ENCODE measurements at places on chromosomes 7 and 10.

- DNase-seq, result no peak
These were observed 40.5 kb downstream of the NRBF2 start for GRCh38 chr10:63173468-63174232.

DNA sequence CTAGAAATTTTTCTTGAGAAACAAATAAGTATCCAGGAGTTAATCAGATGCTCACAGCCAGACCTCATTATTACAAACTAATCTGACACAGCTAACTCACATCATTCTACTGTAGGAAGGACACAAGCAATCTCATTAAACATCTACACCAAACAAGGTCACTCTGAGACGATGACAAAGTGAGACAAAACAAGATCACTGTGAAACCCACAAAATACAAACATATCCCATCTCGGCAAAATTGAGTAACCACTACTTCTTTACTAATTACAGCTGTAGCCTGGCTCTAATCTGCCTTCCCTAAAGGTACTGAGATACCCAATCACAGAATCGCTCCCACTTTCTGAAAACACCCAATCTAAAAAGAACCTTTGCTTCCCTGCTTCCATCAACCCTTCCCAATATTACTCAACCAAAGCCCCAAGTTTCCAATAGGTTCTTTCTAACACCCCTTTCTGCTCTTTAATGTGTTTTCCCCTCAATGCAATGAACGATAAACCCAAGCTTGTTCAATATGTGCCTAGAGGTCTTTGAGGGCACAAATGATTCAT lies 26.9 kb downstream of the CCDC6 start:
- no peak for DNase-seq

DNA sequence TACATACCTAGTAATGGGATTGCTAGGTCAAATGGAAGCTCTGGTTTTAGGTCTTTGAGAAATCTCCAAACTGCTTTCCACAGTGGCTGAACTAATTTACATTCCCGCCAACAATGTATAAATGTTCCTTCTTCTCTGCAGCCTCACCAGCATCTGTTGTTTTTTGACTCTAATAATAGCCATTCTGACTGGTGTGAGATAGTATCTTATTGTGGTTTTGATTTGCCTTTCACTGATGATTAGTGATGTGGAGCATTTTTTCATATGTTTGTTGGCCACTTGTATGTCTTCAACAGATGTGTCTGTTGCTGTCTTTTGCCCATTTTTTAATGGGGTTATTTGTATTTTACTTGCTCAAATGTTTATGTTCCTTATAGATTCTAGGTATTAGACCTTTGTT lies 675.5 kb downstream of the SUGCT start:
- no peak for DNase-seq

- DNase-seq, result no peak
These were observed 58.9 kb downstream of the COL17A1 start for GRCh38 chr10:104026762-104027161.
